ENCODE measurements at places on chromosomes 11 and 22. TPM values are rescaled to one million over a fixed set of nuclear protein-coding genes. Genes with fewer than 3 reads are reported as not detected.

MS4A6E gene
- polyA plus RNA-seq = not detected

OR6A2 gene
- polyA plus RNA-seq = 0.07 TPM

MYBPC3 gene
- polyA plus RNA-seq = 0.13 TPM

CYP2R1 gene
- 27.3 TPM for polyA plus RNA-seq

EMID1 gene
- polyA plus RNA-seq = 67.6 TPM

ENTHD1 gene
- not detected for polyA plus RNA-seq

ACRV1 gene
- polyA plus RNA-seq = 1.4 TPM

RFPL3 gene
- polyA plus RNA-seq = not detected

FGF4 gene
- polyA plus RNA-seq = not detected

ALKBH8 gene
- polyA plus RNA-seq = 13.5 TPM

RBM4B gene
- polyA plus RNA-seq = 78.4 TPM

LMNTD2 gene
- polyA plus RNA-seq = 2.5 TPM

AGBL2 gene
- 10.7 TPM for polyA plus RNA-seq

ZNF280A gene
- polyA plus RNA-seq = not detected

ACTN3 gene
- 1.1 TPM for polyA plus RNA-seq

AQP11 gene
- 6.3 TPM for polyA plus RNA-seq

MUC6 gene
- 26.8 TPM for polyA plus RNA-seq

TST gene
- polyA plus RNA-seq = 39.1 TPM

KDM4E gene
- polyA plus RNA-seq = 0.47 TPM

BLID gene
- not detected for polyA plus RNA-seq

KRTAP5-8 gene
- 1.3 TPM for polyA plus RNA-seq

RIC3 gene
- 21.0 TPM for polyA plus RNA-seq

MAJIN gene
- 0.88 TPM for polyA plus RNA-seq

CD3D gene
- 0.50 TPM for polyA plus RNA-seq

HEPHL1 gene
- polyA plus RNA-seq = 0.33 TPM

SERHL2 gene
- polyA plus RNA-seq = 8.2 TPM

PIWIL4 gene
- 4.7 TPM for polyA plus RNA-seq

Measured in left kidney (tissue), 8 donors.